ENCODE measurements at places on chromosomes 3 and 15.

DNA sequence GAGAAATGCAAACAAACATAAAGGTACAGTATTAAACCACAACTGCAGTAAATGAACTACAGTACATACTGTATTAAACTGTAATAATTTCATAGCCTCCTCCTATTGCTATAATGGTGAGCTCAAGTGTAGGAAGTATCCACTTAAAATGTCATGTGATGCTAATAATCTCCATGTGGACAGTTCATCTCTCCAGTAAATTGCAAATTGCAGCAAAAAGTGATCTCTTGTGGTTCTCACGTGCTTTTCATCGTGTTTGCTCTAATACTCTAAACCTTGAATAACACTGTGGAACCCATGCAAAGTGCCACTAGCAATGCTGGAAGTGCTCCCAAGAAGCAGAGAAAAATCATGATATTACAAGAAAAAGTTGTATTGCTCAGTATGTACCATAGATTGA is 9.2 kb upstream of the FNDC3B start:
- DNase-seq, result no peak

- DNase-seq, result no peak
Observed at GRCh38 chr3:182597621-182598041, 195.7 kb upstream of the ATP11B start.

GRCh38 chr3:114856835-114857234 is 290.3 kb downstream of the ZBTB20 start:
- no peak for DNase-seq

DNA sequence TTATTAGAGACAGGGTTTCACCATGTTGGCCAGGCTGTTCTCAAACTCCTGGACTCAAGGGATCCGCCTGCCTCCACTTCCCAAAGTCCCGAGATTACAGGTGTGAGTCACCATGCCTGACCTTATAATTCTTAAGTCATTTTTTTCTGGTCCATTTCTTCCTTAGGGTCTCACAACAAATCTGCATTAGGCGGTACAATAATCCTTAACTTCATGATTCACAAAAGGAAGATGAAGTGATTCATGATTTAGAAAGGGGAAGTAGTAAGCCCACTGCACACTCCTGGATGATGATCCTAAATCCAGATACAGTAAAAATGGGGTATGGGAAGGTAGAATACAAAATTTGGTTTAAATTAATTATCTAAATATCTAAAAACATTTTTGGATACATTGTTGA is 45.0 kb upstream of the TKT start:
- DNase-seq, result no peak

DNA sequence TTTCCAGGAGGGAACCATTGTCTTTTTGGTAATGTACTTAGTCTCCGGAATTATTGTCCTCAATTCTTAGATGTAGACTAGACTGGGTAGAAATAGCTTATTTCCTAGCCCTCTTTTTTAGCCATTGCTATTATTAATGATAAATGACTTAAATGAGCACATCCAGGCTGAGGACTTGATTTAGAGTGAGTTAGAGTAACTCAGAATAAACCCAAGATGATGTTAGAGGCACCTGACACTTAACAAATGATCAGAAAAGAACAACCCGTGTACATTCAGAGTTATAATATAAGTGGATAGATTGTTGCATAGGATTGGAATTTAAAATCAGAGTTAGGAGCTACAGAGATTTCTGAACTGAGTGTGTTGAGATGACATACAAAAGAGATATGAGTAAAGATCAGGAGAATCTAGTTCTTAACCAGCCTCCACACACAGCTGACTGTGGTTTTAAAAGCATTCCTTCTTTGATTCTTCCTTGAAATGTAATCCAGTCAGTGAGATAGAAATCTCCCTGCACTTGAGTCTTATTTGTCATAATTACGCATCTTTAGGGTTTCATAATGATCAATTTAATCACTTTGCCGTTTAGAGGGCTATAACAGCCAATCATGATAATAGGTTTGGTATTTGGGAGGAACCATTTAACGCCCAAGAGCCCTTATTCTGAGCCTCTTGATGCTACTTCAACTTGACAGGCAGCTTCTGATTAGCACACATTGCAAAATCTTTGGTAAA is 366.5 kb downstream of the GAP43 start:
- DNase-seq, result peak; percentile 73

- no peak for DNase-seq
Observed at GRCh38 chr15:60584355-60584998, 105.5 kb upstream of the ICE2 start.

DNA sequence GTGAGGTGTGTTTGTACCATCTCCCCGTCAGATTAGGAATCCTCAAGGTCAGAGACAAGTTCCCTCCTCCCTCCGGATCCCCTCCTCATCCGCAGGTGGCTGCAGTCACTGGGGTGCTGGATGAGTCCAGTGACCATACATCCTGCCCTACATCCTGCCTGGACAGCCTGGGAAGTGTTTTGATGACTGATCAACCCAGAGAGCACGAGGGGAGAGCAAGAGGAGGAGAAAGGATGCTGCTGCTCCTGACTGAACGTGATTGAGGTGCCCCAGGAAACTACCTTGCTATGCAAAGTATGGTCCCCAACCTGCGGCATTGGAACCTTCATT is 65.1 kb downstream of the SLC12A8 start:
- DNase-seq, result no peak

DNA sequence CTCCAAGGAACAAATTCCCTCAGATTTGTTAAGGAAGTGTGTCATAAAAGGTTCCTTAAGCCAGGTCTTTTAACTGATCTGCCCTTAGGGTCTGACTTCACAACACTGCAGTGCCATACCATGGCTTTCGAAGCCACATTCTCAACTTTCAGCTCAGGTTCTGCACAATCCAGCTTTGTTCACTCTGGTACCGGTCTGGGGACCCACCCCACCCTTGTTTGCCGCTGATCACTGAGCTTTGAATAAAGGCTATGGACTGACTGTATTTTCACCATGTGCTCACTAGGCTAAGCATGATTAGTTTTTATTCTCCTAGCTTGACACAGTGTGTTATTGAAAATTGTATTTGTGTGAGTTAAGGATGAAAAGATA is 15.9 kb downstream of the SNX1 start:
- DNase-seq, result no peak

- DNase-seq, result no peak
Observed at GRCh38 chr3:180580934-180581333, 21.0 kb upstream of the TTC14 start.

DNA sequence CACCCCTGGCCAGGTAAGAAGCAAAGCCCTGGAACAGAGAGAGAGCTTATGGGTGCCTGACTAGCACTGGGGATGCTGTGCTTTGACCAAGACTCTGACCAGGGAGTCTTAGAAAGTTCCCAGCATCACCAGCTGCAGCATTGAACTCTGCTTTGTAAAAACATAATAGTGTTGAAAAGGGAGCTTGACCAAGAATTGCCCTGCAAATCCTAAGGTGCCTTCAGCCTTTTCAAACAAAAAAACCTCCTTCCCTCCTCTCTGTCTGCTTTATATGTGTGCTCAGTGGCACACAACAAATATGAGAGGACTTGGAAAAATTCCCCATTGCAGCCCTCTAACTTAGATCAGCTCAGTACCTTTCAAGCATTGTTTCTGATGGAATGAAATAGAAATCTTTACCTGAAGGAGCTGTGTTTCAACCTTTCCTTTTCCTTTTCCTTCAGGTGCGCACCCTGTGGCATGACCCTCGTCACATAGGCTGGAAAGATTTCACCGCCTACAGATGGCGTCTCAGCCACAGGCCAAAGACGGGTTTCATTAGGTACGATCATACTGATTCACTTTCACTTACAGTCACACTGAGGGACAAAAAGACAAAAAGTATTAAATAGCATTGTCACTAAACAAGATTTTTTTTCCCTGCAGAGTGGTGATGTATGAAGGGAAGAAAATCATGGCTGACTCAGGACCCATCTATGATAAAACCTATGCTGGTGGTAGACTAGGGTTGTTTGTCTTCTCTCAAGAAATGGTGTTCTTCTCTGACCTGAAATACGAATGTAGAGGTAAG is 13.0 kb downstream of the THBS1 start:
- peak; percentile 46 for DNase-seq

- DNase-seq, result no peak
Observed at GRCh38 chr15:95417761-95418160, 912.7 kb upstream of the NR2F2 start.

Data from myocyte (in vitro differentiated cells).